ENCODE measurements at places on chromosomes 6 and 20.

DNA sequence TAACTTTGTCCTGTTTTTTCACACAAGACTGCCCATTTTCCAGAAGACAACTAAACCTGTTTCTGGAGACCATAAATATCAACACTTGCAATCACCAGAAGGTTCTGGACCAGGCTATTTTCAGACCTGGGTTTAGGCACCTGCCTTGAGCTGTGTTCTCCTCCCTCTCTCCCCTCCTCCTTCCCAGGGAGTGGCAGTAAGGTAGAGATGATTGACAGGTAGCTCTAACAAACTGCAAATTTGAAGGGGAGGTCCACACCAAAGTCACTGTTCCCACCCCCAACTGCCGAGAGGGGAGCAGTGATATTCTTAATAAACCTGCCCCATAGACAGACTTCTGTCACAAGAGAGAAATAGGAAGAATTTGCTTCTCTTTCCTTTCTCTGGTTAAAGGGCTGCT, 91.2 kb upstream of the BACH2 start:
- no peak for DNase-seq

DNA sequence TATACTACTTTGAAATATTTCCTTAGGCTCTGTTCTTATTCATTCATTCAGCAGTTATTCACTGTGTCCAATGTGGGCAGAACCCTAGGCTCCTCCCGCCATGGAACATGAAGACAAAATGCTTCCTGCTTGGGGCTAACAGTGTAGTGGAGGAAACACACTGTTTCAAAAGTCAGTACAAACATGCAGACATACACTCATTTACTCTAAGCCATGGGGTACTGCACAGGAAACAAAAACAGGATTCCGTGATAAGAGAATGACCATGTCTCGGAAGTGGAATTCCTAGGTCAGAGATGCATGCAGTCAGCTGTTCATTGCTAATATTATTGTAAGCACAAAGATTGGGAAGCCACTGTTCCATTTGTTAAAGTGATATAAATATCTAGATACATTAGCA, 18.4 kb upstream of the FAM209A start:
- no peak for DNase-seq

GRCh38 chr6:109349419-109349987, 32.8 kb downstream of the CD164 start:
- no peak for DNase-seq

GRCh38 chr20:50646483-50646996, 44.8 kb downstream of the RIPOR3 start:
- no peak for DNase-seq

DNA sequence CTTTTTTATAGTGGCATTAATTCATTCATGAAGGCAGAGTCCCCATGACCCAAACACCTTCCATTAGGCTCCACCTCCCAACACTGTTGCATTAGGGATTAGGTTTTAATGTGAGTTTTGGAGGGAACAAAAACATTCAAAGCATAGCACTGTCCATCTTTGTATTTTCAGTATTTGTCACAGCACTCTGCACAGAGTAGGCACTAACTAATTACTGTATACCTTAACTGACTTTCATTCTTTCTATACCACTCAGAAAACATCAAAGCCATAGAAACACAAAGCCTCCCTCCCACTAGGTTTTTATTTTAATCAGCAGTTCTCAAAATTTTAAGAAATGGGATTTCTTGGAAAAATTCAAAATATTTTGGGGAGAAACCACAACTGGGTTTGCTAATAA, 21.8 kb upstream of the AHI1 start:
- no peak for DNase-seq
